ENCODE measurements at places on chromosomes 12 and 14.
A peak's percentile ranks its signal among the peaks of the same experiment; 100 is the strongest.

DNA sequence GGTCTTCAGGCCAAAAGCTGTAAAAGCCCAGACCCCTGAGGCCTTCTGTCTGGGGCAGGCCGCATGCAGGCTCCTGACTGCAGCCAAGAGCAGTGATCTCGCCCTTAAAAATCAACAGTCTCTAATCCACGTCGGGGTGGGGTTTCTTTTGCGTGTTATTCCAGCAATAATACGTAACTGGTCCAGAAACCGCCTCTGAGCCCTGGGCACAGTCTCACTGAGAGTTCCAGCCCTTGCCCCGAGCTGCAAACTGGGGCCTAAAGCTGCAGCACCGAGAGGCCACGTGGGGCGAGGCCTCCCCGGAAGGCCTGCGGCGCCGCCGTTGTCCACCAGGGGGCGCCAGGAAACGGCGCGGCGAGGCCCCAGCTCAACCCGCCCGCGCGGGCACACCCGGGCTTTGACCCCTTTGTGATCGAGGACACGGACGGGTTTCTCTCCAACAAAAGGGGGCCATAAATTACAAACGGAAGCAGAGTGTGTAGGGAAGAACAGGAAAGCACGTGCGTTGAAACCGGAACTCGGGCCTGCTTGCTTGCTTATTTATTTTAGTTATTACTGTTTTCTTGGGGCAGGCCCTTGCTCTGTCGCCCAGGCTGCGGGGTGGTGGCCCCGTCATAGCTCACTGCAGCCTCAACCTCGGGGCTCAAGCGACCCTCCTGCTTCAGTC lies 87.2 kb downstream of the NINJ2 start:
- DNase-seq, result peak; percentile 79

GRCh38 chr12:18851271-18851670 lies 113.4 kb downstream of the CAPZA3 start:
- DNase-seq, result no peak

DNA sequence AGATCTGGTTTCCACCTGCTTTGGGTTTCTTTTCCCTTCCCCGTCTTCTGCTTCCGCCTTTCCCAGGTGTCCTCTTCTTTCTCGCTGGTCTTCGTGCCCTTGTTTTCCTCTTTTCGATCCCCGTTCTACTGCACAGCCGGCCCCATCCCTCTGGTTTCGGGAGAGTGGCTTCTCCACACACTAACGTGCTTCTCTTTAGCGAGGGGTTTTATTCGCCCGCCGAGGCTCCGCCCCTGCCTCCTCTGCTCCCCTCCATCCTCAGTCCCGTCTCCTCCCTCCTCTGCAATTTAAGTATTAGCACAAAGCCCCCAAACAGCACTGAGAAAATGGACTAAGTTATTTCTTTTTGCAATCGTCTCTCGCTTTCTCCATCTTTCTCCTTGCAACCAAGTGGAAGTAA lies at the start of gene SLC7A8:
TSS of gene SLC7A8 (minus strand) at position 182 of the 400 bp plus-strand sequence. CDS start 746 bp downstream, outside the sequence.
- no peak for DNase-seq

- no peak for DNase-seq
Observed at GRCh38 chr14:25056688-25057078, 6.7 kb upstream of the STXBP6 start.

- no peak for DNase-seq
Observed at GRCh38 chr12:3090240-3091037, 13.3 kb downstream of the TSPAN9 start.

DNA sequence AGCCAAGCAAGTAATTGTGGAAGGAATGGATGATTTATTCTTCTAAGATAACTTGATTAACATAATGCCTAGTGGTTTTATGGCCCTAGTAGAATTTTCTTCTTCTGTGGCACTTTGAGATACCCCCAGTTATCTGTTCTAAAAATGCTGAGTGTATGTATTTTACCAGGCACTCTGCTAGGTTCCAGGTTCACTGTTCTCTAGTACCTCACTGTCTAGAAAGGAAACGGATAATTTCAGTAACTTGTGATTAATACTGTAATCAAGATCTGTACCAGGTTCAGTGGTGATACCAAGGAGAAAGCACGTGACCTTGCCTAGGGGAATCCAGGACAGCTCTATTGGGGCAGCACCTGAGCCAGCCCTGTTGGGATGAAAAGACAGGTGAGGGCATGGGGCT lies 8.0 kb downstream of the ANO6 start:
- DNase-seq, result no peak

DNA sequence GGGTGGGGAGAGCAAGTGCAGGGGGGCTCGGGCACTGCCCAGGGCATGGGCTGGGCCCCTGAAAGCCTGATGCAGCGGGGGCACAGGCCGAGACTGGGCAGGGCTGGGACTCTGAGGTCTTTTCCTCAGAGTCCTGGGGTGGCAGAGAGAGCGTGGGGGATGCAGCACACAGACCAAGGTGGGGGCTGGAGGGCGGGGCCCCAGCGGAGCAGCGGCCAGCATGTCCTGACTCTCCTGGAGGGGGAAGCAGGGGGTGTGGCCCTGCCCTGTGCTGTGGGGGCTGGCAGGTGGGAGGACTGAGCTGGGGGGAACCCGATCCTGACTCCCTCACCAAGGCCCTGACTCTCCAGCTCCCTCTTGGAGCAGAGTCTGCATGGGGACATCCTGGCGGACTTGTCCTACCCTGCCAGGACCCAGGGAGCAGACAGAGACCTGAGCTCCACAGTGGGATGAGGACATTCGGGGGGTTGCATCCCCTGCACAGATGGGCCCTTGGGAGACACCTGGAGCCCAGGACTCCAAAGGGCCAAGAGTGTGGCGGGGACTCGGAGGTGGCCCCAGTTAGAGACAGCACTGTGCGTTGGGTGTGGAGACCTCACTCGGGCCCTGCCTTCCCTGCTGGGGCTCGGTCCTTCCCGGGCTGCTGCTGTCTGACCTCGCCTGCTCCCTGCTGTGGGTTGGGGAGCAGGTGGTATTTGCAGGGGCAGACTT lies 326.1 kb downstream of the TMEM121 start:
- no peak for DNase-seq

DNA sequence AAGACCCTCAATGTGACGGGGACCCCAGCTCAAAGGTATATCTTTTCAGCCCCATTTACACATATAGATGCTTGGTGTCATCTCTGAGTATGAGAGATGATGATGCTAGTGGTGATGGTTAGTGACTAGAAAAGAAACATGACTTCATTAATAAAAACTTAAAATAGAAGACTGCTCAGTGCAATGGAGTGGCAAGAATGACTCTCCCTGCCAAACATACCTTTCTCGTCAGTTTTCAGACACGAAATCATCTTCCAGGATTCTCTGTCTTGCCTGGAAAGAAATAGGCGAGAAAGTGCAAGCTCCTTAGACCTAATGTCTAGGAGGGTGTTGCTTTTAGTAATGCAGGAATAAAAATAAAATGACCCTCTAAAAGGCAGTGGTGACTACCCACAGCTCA lies 71.7 kb downstream of the TPH2 start:
- DNase-seq, result no peak

DNA sequence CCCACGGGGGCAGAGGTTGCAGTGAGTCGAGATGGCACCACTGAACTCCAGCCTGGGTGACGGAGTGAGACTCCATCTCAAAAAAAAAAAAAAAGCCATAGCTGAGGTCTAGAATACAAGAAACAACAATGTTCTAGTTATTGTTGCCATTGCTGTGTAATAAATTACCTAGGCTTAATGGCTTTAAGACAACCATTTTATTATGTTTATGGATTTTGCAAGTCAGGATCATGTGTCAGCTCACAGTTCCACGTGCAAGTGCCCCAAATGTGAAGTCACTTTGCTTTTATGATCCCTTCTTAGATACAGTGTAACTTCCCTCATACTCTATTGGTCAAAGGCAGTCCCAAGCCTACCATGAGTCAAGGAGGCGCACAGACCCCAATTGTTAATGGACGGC lies 49.5 kb upstream of the RIC8B start:
- DNase-seq, result no peak

DNA sequence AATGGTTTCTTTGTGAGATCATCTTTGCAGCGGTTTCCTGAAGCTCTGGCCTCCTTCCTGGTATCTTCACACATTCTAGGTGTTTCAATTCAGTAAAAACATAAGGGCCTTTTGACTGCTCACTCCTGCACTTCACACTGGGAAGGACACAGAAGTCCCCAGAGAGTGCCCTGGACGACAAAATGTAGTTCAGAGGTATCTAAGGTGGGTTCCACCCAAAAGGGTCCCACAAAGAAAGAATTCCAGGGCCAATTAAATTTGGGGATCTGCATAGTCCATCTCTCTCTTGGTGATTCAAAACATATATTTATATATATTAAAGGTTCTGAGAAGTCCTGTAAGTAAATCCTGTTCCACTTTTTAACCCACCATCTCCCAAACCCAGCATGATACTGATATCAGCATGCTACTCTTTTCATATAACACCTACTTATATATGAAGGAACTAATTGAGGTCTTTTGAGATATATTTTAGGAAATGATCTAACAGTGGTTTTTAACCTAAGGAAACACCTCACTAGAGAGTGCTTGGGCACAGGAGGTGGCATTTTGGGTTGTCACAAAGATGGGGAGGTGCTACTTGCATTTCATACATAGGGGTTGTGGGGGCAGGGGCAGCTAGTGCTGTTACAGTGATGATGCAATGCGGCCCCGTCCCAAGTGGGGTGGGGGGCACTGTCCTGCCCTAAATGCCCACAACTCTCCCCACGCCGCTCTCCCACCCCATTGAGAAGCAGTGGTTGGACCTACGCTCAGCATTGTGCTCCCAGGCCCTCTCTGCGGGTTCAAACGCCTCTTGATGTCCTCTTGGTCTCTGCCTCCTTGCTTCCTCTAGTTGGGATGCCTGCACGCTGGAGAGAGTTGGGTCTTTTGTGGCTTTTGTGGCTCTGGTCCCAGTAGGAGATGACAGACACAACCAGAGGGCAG lies 109.4 kb downstream of the ARF6 start:
- DNase-seq, result peak; percentile 50

- DNase-seq, result peak; percentile 8
Observed at GRCh38 chr14:52268279-52269061, 972 bp downstream of the PTGDR start.

DNA sequence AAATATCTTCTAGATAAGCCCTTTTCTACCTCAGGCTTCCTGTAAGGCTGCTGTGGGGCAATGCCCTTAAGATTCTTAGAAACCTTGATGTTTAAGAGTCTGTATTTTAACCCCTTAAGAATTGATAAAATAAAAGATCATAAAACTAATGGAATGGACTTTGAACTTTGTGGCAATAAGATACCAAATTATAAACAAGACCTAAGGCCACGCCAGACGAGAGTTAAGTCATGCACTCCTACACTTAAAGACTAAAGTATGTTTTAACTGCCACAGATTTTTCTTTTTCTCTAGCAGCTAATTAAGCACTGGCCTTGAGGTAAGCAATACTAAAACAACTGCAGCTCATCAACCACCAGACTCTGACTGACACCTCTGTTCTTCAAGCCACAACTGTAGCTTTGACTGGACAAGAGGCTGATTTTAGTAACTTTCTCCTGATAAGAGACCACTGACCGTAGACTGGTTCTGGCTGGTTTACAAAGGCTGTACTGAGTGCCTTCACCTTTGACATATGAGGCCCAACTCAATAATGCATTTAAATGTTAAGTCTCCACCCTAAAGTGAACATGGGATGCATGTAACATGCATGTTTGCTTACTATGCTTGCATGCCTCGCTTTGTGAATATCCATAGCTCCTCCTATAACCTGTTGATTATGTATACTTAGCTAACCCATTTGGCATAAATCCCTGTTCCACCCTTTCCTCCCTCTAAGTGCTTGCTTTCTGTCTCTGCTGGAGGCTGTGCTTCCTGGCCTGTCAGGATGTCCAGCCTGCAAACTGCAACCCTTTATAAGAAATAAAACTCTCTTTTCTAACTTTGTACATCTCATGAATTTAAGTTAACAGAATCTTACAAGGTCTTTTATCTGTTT lies 71.9 kb downstream of the KLHL28 start:
- no peak for DNase-seq

GRCh38 chr12:57124261-57124877 lies 3.9 kb upstream of the LRP1 start:
- DNase-seq, result peak; percentile 59

DNA sequence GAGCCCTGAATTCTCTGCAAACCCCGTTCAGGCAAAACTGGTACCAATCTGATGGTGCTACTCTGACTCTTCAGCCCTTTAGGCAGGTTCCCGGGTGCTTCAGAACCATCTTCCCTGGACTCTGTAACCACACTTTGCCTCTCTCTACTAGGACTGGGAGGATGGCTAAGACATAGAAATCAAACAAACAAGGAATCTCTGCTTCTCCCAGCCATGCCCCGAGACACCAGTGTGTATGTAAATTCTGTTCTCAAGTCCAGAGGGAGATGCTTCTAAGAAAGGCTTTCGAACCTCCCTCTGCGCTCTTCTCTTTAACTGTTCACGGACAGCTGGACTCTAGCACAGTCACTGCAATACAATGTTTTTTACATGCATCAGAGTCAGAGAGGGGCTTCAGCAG lies 1.9 kb upstream of the KCNK10 start:
- DNase-seq, result no peak

Data from stimulated activated naive B cell treated with anti-CD40 and anti-IgM and Interleukin-4, amounts not matched to agents 10 μg/mL and 1 μg/mL and 100 μg/mL, for 72 hours (primary cell).